ENCODE measurements at places on chromosomes 1 and 21. TPM values are rescaled to one million over a fixed set of nuclear protein-coding genes. Genes with fewer than 3 reads are reported as not detected.

GRCh38 chr1:91856996-91857395 is 29.0 kb downstream of the TGFBR3 start:
- H3K4me1 ChIP-seq, result no peaks in the 10 kb centered on the region
- no peak overlapping the region for H3K4me3 ChIP-seq
- H3K27me3 ChIP-seq, result no peaks in the 10 kb centered on the region
- no peak overlapping the region for H3K27ac ChIP-seq
- no peaks in the 10 kb centered on the region for H3K36me3 ChIP-seq
- no peak for DNase-seq

Gene NPHS2
- not detected for total RNA-seq

DNA sequence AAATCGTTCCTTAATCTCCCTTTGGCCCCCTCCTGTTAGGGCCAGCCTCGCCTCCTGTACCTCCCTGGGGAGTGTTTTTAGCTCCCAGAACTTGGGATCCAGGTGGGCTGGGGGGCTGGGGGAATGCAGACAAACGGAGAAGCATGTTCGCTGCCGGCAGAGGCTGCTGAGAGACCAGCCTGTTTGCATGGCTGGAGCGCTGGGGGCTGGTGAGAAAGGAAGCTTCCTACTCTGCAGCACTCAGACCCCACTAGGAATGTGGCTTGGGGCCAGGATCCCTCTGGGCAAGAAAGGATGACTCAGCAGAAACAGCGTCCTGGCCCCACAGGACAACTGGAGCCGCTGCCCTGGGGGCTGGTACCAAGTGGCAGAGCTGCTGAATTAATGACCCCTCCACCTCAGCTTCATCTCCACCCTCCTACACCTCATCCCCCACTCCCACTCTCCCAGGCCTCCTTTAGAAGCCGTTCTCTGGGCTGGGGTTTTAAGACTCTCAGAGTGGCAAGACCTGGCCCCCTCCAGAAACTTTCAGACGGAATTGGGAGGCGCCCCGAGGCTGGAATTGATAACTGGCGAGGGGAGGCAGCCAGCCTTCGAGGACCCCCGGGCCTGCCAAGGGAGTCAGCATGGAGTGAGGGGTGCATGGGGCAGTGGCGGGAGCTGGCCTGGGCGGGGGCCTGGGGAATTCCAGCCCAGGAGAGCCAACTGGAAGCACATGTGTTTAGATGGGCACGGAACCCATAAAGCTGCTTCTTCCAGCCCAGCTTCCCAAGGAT is 28.5 kb upstream of the EPS8L3 start:
- H3K36me3 ChIP-seq, result peaks cover 2% of the 10 kb centered on the region
- no peak for DNase-seq
- H3K27me3 ChIP-seq, result no peaks in the 10 kb centered on the region
- peak overlapping the region; percentile 92 for H3K27ac ChIP-seq
- no peak overlapping the region for H3K4me3 ChIP-seq

DNA sequence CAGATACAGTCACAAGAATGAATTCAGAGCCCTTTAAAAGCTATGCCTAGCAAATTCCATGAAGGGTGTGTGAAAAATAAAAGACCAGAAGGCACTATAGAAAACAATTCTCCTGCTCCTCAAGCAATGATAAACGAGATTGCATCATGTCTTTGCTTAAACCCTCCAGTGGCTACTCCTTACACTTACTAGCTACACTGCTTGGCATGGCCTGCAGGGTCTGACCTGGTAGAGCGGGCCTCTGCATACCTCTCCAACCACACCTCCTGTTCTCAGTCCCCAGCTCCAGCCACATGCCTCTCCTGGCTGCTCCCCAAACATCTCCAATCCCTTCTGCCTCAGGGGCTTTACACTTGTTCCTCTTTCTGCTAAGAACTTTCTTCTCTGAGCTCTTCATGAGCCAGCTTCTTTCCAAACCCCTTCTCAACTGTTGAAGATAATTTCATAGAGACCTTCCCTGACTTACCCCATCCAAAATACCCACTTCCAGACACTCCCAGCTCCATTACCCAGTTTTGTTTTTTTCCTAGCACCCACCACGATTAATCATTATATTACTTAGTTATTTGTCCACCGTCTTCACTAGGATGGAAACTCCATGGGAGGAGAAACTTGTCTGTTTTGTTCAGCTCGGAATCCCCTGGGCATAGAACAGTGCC is 11.2 kb upstream of the CREG1 start:
- no peaks in the 10 kb centered on the region for H3K36me3 ChIP-seq
- DNase-seq, result no peak
- H3K4me3 ChIP-seq, result no peak overlapping the region

DNA sequence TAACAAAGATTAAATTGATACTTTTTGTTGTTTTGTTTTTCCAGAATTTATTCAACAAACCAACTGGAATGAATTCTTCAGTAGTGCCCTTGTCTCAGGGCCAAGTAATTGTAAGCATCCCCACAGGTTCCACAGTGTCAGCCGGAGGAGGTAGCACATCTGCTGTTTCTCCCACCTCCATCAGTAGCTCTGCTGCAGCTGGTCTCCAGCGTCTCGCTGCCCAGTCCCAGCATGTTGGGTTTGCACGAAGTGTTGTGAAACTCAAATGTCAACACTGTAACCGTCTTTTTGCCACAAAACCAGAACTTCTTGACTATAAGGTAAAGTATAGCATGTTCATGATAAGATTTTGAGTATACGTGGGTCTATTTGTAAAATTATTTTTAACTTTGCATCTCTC is 118.5 kb downstream of the ZMYM4 start:
- no peaks in the 10 kb centered on the region for H3K27me3 ChIP-seq
- no peak overlapping the region for H3K27ac ChIP-seq
- DNase-seq, result no peak
- H3K4me1 ChIP-seq, result no peaks in the 10 kb centered on the region
- H3K36me3 ChIP-seq, result peaks cover 4% of the 10 kb centered on the region
- no peak overlapping the region for H3K4me3 ChIP-seq

- H3K4me1 ChIP-seq, result no peaks in the 10 kb centered on the region
- no peak overlapping the region for H3K4me3 ChIP-seq
- no peak for DNase-seq
- H3K36me3 ChIP-seq, result no peaks in the 10 kb centered on the region
- no peaks in the 10 kb centered on the region for H3K27me3 ChIP-seq
These were observed 424.2 kb upstream of the VAMP3 start for GRCh38 chr1:7346600-7347570.

GRCh38 chr1:3054474-3054873 is 14.5 kb upstream of the PRDM16 start:
- no peaks in the 10 kb centered on the region for H3K4me1 ChIP-seq
- no peak overlapping the region for H3K27ac ChIP-seq
- H3K27me3 ChIP-seq, result peaks cover 7% of the 10 kb centered on the region

Gene PRSS38
- not detected for total RNA-seq

- H3K4me1 ChIP-seq, result peaks cover 13% of the 10 kb centered on the region
- no peak overlapping the region for H3K4me3 ChIP-seq
- no peaks in the 10 kb centered on the region for H3K36me3 ChIP-seq
- H3K27ac ChIP-seq, result no peak overlapping the region
These were observed 10.7 kb downstream of the EPHA2 start for GRCh38 chr1:16145030-16145661.

GRCh38 chr1:44584167-44584566 is 90.1 kb downstream of the TMEM53 start:
- no peaks in the 10 kb centered on the region for H3K27me3 ChIP-seq
- no peaks in the 10 kb centered on the region for H3K36me3 ChIP-seq
- DNase-seq, result no peak
- no peaks in the 10 kb centered on the region for H3K4me1 ChIP-seq

DNA sequence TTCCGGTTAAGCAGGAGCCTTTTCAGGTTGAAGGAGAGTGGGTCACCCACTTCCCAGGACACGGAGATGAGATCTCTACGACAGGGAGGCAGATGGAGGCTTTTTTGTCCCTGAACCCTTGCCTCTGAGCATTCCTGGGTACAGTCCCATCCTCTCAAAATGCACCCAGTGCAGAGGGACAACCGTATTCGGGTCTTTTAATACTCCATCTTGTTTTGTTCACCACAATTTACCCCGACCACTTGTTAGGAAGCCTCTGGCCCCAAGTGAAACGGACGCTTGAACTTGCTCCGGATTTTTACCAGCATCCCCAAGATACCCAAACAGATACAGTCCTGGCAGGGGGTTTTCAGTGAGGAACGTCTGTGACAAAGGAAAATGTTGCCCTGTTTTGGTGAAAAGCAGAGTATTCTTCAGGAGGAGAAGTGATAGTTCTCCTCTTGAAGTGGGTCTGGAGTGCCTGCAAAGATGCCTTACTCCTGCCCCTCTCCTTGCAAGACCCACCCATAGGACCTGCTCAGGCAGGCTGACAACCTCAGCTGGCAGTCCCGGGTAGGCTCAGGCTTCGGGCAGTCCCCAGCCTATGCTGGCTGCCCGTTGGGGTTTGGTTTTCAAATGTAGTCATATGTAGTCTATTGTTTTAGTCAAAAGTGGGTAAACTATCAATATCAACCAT is 669 bp upstream of the ARL8A start:
- H3K27ac ChIP-seq, result peak overlapping the region; percentile 69
- no peaks in the 10 kb centered on the region for H3K27me3 ChIP-seq
- peak; percentile 66 for DNase-seq
- H3K36me3 ChIP-seq, result peaks cover 26% of the 10 kb centered on the region
- H3K4me3 ChIP-seq, result peak overlapping the region; percentile 95

Gene TEKT2
- 0.20 TPM for total RNA-seq

Gene FCGR3A
- total RNA-seq, result 0.27 TPM

GRCh38 chr1:106651028-106651762 is 405.3 kb upstream of the PRMT6 start:
- H3K27ac ChIP-seq, result no peak overlapping the region
- no peaks in the 10 kb centered on the region for H3K4me1 ChIP-seq
- no peaks in the 10 kb centered on the region for H3K36me3 ChIP-seq
- no peak overlapping the region for H3K4me3 ChIP-seq

- H3K4me3 ChIP-seq, result no peak overlapping the region
- no peak for DNase-seq
- no peaks in the 10 kb centered on the region for H3K4me1 ChIP-seq
- H3K36me3 ChIP-seq, result no peaks in the 10 kb centered on the region
These were observed 1407.2 kb downstream of the MRPL39 start for GRCh38 chr21:24200052-24200451.

Gene BARHL2
- total RNA-seq, result not detected

DNA sequence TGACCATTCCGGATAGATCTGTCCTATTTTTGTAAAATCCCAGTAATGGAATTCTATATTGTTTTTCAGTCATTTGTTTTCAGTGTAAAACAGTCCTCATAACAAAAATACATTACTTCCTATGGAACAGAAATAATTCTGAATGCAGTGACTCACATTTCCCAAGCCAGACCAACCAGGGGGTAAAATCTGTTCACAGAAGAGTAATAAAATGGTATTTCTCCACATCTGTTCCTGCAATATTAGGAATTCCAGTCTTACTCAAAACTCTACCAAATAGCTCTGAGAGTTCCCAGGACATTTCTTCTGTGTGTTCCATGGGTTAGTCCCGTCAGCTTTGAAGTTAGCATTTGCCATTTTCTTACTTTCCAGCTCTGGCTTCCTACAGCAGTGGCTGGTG is 2.6 kb upstream of the DDR2 start:
- H3K36me3 ChIP-seq, result no peaks in the 10 kb centered on the region
- H3K4me1 ChIP-seq, result peaks cover 2% of the 10 kb centered on the region
- H3K4me3 ChIP-seq, result no peak overlapping the region
- peaks cover 5% of the 10 kb centered on the region for H3K27me3 ChIP-seq
- DNase-seq, result no peak
- no peak overlapping the region for H3K27ac ChIP-seq

DNA sequence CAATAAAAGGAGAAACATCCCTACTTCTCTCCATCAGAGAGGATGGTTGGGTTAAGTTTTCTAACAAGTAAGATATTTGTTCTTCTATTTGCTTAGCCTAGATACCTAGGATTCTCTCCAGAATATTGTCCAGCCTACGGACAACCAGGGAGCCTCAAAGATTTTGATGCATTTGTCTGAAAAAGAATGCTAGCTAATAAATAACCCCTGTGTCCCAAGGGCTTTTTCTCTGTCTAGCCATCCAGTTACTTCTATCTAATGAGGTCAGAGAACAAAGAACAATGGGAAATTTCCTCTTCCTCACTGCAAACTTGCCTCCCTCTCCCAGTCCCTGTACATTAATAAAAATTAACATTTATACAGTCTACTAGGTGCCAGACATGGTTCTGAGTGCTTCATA is 810 bp downstream of the RGS5 start:
- H3K27me3 ChIP-seq, result peaks cover 1% of the 10 kb centered on the region
- no peak for DNase-seq
- H3K36me3 ChIP-seq, result no peaks in the 10 kb centered on the region
- no peaks in the 10 kb centered on the region for H3K4me1 ChIP-seq

Gene MRPS21
- total RNA-seq, result 73.4 TPM
